ENCODE measurements at places on chromosomes 3 and 15. TPM values are rescaled to one million over a fixed set of nuclear protein-coding genes. Genes with fewer than 3 reads are reported as not detected.

COL6A5 gene
- total RNA-seq, result 0.41 TPM

DNA sequence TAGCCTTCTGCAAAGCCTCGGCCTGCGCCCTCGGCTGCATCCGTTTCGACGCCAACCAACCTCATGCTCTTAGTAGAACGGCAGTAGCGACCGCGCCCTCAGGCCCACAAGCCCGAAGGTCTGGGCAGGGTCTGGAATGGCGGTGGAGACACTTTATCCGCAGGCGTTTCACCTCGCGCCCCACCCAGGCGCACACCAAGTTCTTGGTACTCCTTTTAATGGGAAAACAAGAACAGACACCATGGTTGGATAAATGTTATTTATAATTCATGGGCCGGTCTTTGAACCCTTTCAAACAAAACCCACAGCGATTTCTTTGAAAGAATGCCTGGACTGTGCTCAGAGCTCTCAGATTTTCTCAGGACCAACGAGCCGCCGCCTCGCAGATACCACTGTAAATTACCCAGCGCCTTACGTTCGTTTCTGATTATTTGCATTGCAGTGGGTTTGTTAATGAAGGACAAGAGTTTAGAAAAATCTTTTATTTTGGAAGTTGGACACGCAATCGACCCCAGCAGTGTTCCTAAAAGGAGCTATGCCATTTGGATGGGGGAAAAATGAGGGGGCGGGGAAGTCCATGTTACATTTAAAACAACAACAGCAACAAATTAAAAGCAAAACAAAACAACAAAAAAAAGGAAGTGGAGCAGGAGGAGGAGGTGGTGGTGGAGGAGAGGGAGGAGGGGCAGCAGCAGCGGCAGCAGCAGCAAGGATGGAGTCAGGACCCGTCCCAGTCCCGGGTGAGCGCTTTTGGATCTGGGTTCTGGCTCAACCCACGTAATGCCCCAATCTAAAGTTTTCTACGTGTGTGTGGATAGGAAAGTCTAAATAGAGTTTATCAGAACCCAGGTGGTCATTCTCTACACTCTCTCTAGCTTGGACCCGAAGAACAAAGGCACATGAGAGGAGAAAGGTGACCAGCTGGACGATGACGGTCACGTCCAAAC lies 993 bp upstream of the ISL2 start:
- no peak overlapping the region for H3K4me3 ChIP-seq
- DNase-seq, result peak; percentile 69
- H3K27me3 ChIP-seq, result peaks cover 54% of the 10 kb centered on the region
- no peak overlapping the region for H3K27ac ChIP-seq
- H3K4me1 ChIP-seq, result peaks cover 3% of the 10 kb centered on the region
- H3K36me3 ChIP-seq, result no peaks in the 10 kb centered on the region

DNA sequence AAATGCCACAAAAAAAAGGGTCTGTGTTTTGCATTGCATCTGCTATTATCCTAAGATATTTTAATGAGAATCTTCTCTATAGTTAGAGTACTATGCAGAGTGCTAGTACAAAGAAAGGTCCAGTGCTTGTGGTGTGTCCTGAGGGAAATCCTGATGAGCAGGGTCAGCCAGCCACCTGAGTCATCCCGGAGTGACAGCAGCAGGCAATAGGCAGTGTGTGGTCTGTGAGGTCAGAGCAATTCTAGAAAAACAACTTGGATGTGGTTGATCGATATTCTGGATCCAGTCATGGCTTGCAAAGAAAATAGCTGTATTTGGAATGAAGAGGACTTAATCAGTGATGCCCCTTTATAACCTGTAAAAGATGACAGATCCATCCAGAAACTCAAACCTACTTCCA lies 119.2 kb downstream of the CTNNB1 start:
- no peaks in the 10 kb centered on the region for H3K4me1 ChIP-seq
- no peak overlapping the region for H3K27ac ChIP-seq
- H3K4me3 ChIP-seq, result no peak overlapping the region
- H3K36me3 ChIP-seq, result no peaks in the 10 kb centered on the region
- DNase-seq, result no peak
- H3K27me3 ChIP-seq, result no peaks in the 10 kb centered on the region

FRMD5 gene
- total RNA-seq, result 0.41 TPM

DNA sequence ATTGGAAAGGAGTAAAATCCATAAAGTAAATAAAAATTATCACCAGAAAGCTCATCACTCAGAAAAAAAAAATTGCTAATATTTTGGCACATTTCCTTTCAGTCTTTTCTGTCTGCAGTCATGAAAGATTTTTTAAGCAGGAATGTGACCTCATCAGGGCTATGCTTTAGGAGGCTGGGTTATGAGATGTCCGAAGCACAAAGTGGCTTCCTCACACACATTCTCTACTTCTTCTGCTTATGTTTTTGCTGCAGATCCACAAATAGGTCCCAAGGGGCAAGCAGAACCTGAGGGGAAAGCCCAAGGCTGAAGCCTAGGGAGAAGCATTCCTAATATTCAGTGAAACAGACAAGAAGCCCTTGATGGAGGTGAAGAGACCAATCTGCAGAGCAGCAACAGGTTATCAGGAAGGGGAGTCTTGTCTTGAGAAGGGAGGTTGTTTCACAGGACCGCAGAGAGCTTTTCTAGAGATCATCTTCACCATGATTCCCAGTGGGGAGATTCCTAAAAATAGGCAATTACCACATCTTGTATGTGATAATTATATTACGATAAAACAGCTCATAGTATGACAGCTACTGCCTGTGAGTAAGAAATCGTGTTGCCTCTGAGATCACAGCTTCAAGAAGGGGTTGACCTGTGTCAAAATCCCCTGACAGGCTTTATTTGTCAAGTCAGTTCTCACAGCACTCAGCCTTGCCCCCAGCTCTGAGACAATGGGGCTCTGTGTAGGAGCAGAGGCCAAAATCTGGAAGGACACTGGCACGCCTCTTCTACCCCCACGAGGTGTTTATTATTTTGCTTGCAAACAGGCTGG lies 60.5 kb downstream of the IGF2BP2 start:
- no peak for DNase-seq
- H3K27ac ChIP-seq, result no peak overlapping the region
- no peak overlapping the region for H3K4me3 ChIP-seq
- H3K4me1 ChIP-seq, result peaks cover 2% of the 10 kb centered on the region
- H3K27me3 ChIP-seq, result no peaks in the 10 kb centered on the region

GRCh38 chr15:40944510-40945296 lies 8.6 kb upstream of the CHAC1 start:
- H3K27me3 ChIP-seq, result no peaks in the 10 kb centered on the region
- no peak overlapping the region for H3K4me3 ChIP-seq
- DNase-seq, result no peak
- H3K4me1 ChIP-seq, result peaks cover 9% of the 10 kb centered on the region
- H3K36me3 ChIP-seq, result no peaks in the 10 kb centered on the region
- H3K27ac ChIP-seq, result no peak overlapping the region

- no peaks in the 10 kb centered on the region for H3K4me1 ChIP-seq
- no peak overlapping the region for H3K27ac ChIP-seq
- H3K27me3 ChIP-seq, result no peaks in the 10 kb centered on the region
- H3K36me3 ChIP-seq, result no peaks in the 10 kb centered on the region
These were observed 93.7 kb downstream of the TMEM266 start for GRCh38 chr15:76153241-76154197.

DNA sequence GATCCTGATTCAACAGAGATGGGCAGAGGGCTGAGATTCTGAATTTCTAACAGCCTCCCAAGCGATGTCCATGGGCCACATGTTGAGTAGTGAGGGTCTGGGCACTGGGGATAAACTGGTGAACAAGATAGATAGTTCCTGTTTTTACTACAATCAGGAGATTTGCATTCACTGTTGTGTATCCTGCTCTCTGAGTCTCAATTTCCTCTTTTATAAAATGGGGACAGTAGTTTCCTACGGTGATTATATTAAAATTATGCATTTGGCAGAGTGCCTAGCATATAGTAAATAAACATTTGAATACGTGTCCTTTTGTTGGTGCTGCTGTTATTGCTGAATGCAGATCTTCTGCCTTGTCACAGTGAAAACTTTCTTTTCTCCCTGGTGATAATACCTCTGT lies 102.5 kb downstream of the MYH15 start:
- no peaks in the 10 kb centered on the region for H3K27me3 ChIP-seq
- H3K4me3 ChIP-seq, result no peak overlapping the region
- no peaks in the 10 kb centered on the region for H3K4me1 ChIP-seq
- DNase-seq, result no peak
- no peak overlapping the region for H3K27ac ChIP-seq
- H3K36me3 ChIP-seq, result no peaks in the 10 kb centered on the region

GRCh38 chr3:143475981-143476380 lies 356.4 kb downstream of the CHST2 start:
- H3K4me3 ChIP-seq, result no peak overlapping the region
- DNase-seq, result no peak
- no peaks in the 10 kb centered on the region for H3K36me3 ChIP-seq
- no peaks in the 10 kb centered on the region for H3K4me1 ChIP-seq

DNA sequence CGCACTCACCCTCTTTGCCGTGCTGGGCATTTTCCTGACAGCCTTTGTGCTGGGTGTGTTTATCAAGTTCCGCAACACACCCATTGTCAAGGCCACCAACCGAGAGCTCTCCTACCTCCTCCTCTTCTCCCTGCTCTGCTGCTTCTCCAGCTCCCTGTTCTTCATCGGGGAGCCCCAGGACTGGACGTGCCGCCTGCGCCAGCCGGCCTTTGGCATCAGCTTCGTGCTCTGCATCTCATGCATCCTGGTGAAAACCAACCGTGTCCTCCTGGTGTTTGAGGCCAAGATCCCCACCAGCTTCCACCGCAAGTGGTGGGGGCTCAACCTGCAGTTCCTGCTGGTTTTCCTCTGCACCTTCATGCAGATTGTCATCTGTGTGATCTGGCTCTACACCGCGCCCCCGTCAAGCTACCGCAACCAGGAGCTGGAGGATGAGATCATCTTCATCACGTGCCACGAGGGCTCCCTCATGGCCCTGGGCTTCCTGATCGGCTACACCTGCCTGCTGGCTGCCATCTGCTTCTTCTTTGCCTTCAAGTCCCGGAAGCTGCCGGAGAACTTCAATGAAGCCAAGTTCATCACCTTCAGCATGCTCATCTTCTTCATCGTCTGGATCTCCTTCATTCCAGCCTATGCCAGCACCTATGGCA lies 41.1 kb upstream of the CSTA start:
- H3K36me3 ChIP-seq, result no peaks in the 10 kb centered on the region
- no peaks in the 10 kb centered on the region for H3K27me3 ChIP-seq
- H3K4me1 ChIP-seq, result no peaks in the 10 kb centered on the region
- no peak overlapping the region for H3K4me3 ChIP-seq

DNA sequence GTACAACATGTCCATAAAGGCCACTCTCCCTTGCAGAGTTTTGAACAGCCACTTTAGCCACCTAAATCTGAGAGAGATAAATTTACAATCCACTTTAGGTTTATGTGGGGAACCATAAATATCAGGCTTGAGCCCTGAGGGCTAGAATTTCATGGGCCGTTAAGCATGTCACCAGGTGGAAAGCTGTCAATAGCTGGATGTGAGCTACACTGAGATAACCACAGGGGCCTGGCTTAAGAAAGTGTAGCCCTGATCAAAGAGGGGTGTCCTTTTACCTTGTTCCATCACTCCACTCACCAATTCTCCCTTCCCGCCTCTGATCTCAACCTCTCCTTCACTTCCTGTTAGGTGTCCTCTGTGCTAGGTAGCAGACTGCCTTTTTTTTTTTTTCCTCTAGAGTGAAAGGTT lies 172.8 kb upstream of the ICE2 start:
- H3K27ac ChIP-seq, result no peak overlapping the region
- no peaks in the 10 kb centered on the region for H3K36me3 ChIP-seq
- H3K4me1 ChIP-seq, result no peaks in the 10 kb centered on the region
- no peak for DNase-seq

DNA sequence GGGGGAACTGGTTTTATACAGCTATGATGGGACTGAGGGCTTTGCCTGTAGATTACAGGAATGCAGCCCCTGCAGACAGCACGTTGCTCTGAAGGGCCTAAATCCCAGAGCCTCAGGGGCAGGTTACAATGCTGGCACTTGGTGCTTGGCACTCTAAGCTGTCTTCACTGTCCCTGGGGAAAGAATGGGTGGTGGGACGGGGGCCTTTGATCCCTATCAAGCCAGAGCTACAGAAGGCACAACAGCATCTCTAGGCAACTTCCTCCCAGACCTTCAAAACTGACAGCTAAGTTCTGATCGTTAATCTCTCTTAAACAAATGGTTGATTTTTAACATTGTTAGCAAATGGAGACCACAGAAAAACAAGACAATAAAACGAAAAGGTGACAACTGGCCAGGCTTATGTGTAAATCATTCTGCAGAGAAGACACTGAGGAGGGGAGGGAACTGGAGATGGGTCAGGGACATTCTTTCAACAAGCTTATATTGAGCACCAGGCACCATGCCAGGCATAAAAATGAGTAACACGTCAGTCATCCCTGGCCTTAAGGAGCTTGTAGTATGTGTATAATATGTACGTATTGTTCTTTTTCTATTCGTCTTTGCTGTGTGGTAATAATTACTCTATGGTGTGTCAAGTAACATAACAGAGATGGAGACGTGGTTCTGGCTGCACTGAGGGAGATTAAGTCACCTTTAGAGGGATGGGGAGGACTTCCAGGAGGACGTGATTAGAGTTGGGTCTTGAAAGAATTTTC lies 49.1 kb downstream of the CA12 start:
- H3K27ac ChIP-seq, result no peak overlapping the region
- peaks cover 51% of the 10 kb centered on the region for H3K36me3 ChIP-seq
- no peaks in the 10 kb centered on the region for H3K27me3 ChIP-seq
- no peak for DNase-seq

DNA sequence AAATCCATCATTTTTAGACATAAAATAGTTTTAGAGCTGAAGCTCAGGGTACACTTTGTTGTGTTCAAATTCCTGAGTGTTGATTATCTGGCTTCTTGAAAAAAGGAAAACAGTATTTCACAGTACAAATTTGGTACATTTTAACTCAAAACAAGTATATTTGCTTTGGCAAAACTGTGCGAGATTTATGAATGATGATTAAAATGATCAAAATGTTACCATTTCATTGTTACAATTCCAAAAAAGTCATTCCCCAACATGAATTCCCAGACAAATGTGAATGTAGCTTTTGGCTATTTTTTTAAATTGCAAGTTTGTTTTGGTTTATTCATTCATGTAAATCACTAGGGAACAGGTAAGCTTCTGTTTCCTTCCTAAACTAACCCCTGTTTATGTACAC lies 347.4 kb upstream of the DCBLD2 start:
- no peaks in the 10 kb centered on the region for H3K36me3 ChIP-seq
- DNase-seq, result no peak
- H3K27ac ChIP-seq, result no peak overlapping the region
- H3K27me3 ChIP-seq, result no peaks in the 10 kb centered on the region
- no peak overlapping the region for H3K4me3 ChIP-seq

INKA1 gene
- total RNA-seq, result 6.3 TPM

- H3K4me3 ChIP-seq, result no peak overlapping the region
- DNase-seq, result peak; percentile 67
- no peaks in the 10 kb centered on the region for H3K36me3 ChIP-seq
- H3K4me1 ChIP-seq, result no peaks in the 10 kb centered on the region
These were observed 22.2 kb downstream of the ALDH1A2 start for GRCh38 chr15:58043192-58043903.

GRCh38 chr3:115626006-115626409 lies 2.7 kb downstream of the GAP43 start:
- no peaks in the 10 kb centered on the region for H3K4me1 ChIP-seq
- no peak overlapping the region for H3K4me3 ChIP-seq
- no peaks in the 10 kb centered on the region for H3K36me3 ChIP-seq
- DNase-seq, result no peak
- no peak overlapping the region for H3K27ac ChIP-seq
- peaks cover 17% of the 10 kb centered on the region for H3K27me3 ChIP-seq

All from kidney (tissue), 22 donors.